D341Med (cell line): ENCODE measurements at places on chromosomes 7 and 10.

DNA sequence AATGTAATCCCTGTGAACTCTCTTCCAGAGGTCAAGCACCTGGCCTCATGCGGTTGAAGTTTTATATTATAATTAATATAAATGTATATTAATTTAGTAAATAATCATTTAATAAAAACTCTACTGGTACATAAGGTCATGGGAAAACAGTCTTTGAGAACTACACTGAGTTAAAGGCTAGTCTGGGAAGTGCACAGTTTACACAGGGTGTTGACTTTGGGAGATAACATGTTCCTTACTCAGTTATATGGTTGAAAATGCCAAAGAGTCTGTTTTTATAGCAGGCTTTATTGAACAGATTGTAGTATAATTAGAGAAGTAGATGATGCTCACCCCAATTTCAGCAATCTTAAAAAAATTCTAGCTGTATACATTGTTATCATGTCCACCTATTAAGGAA, 735.9 kb downstream of the GATA3 start:
- no peak for DNase-seq

DNA sequence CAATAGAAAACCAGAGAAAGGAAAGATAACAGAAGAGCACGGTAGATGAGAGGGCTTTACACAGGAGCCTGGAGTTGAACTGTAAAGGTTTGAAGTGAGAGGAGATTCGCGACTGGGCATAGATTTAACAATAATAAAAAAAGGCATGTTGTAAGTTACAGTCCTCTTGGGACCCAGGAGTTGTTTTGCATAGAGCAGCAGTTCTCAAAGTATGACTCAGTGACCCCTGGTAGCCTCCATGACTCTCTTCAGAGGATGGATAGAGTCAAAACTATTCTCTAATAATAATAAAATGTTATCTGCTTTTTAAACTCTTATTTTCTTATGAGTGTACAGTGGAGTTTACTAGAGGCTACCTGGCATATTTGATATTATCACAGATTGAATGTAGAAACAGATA, 262.3 kb downstream of the SORCS3 start:
- DNase-seq = no peak

DNA sequence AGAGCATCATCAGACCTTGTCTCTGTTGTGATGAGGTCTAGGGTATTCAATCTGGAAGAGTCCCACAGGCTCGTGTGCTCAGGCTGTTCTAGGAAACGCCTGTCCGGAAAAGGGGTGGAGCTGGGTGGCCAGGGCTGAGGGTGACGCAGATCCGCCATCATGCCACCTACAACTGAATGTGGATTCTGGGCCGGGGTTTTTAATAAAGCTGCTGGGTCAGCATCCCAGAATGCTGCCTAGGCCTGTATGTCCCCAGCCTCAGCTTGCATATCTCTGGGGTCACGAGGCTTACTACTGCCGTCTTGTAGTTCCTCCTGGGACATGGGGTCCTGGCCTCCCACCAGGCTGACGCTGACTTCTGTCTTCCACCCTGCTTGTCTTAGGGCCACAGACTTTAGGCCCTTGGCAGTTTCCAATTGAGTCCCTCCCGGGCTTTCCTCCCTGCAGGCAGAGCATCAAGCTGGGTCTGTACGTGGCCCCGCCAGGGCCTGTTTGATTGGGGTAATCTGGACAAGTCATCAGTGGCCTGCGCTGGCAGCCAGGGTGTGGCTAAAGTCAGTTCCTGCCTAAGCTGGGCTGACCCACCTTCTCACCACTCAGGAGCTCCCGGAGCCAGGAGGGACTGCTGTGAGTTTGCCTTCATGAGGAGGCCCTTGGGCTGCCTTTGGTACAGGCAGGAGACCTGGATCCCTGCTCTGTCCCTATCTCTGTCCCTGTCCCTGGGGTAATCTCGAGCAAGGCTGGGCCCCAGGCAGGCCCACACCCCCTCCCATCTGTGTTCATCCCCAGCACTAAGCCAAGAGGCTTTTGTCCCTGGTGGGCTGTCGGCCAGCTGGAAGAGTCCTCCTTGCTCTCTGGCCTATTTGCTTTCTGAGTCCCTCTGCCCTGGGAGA, 79.9 kb downstream of the ZMIZ1 start:
- DNase-seq = peak; percentile 55

DNA sequence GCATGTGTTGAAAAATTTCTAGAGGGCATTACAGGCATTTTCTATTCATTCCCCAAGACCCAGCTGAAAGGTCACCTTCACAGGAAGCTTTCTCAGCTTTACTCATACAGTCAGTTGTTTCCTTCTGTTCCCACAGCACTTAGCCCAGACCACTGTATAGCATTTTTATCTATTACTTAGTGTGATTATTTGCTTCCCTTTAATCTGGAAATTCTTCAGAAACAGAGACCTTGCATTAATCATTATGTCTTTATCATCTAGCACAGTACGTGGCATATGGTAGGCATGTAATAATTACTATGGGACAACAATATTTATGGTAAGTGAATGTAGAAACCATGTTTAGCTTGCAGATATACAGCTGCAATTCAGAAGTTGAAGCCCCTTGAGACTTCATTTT, 38.2 kb upstream of the CDK6 start:
- DNase-seq = no peak

DNA sequence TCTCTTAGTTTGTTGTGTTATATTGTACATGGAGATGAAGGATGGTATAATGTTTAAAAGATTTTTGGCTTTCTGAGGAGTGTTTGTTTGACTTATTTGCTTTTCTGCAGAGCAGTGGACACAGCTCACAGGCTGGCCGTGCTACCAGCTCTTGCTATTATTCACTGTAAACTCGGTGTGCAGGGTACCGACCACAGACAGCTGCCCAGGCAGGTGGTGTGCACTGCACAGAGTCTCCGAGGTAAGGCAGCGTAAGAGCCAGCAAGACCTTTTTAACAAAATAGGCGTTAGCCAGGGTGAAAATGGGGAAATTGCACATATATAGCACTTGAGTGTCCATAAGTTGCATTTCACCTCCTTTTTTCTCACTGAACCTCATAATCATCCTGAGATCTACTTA, 438.0 kb downstream of the CNTNAP2 start:
- no peak for DNase-seq

DNA sequence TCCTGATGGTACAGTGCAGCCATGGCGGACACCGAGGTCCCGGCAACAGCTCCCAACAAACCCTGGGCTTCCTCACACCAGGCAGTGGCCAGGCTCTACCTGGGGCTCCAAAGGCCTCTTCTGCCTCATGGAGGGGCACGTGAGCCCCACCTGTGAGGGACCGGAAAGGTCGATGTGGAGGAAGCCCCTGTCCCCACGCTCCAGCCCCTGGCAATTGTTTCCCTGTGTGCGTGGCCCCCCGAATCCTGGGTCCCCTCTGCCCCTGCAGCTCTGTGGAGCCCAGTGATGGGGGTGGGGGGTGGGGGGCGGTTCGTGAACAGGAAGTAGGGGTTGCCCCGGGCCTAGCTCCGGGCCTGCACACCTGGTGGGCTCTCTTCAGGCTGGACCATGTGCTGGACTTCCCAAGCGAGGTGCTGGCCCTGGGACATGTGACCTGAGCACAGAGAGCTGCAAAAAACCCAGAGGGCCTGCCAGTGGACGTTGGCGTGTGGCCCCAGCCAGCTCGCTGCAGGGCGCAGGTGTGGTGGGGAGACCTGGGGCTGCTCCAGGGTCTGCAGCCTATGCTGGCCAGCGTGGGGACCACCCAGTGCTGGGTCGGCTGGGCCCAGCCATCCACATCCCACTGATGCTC, 72.6 kb downstream of the INPP5A start:
- DNase-seq = no peak

DNA sequence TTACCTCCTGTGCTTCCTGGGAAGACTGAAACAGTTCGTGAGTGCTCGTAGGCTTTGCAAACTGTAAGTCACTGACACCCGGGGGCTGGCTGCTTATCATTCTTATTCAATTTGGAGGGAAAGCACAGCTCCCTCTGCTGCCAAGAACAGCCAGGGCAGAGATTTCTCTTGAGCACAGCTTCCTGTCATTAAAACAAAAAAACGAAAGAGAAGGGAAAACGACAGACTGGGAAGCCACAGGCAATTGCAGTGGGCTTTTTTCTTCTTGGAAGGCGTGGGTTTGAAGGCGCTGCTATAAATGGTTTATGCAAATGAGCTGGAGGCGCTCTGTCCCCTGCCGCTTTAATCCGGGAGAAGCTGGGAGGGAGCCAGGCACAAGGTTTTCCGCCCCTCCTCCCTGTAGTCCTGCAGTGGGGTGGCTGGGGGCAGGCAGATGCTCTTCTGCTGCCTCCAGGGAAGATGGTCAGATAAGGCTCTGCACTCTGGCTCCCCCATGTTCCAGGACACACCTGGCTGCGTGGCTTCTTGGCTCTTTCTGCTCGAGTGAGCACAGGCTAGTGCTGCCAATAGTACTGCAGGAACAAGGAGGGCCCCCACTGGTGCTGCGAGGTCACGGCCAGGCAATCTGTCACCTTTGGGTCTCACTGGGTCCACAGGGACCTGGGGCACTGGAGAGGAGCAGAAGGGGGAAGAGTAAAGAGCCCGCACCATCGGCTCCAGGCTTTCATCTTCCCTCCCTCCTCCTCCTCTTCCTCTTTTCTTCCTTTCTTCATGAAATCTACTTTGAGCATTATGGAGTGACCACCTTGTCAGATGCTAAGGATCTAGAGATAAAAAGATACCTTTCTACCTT, 49.5 kb downstream of the NEURL1 start:
- peak; percentile 65 for DNase-seq

DNA sequence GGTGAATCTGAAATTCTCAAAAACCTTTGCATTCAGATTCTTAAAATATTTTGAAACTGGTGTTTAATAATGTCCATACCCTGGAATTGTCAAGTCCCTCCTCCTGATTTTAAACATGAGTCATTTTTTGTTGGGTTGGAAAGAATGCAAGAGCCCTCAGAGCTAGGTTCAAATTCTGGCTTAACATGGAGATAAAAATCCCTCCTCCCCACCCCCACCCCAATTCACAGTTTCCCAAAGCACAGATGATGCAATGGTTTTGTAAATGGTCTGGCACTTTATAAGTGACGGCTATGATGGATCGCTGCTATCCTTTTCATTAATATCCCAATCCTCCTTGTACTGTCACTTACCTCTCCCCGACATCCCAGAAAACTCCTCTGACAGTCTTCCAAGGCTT, 332.8 kb downstream of the PLXNA4 start:
- DNase-seq = no peak

DNA sequence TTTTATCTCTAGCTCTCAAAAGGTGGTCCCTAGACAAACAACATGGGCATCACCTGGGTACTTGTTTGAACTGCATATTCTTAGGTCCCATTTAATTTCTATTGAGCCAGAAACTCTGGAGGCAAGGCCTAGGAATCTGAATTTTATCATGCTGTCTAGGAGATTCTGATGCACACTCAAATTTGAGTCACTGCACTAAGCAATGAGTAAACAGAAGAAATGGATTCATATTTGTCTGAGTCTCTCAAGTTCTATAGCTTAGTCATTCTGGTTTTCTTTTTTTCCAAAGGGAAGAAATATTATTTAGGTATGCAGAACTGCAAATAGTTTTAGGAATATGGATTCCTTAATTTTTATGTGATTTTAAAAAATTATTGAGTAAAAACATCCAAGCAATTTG, 185.5 kb downstream of the SEMA3A start:
- no peak for DNase-seq

GRCh38 chr7:1022801-1023465, 21.4 kb upstream of the GPR146 start:
- no peak for DNase-seq

DNA sequence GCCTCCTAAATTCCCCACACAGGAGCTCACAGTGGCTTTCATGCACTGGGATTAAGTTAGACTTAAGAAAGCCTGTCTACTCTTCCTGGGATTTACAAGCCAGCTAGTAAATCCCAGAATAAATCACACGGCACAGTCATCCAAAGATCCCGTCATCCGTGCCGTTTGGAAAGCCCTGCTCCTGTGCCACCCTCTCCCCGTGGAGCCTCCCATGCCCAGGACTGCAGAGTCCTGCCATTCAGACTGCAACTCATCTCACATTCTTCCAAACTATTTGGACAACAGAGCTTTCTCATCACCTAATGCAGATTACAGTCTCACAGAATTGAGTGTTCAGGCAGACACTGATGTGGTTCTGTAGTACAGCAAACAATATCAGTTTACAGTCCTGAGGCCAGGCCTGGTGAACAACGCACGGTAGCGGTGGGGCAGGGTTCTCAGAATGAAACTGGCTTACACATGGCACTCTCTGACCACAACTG, 166.5 kb downstream of the EGFR start:
- no peak for DNase-seq

DNA sequence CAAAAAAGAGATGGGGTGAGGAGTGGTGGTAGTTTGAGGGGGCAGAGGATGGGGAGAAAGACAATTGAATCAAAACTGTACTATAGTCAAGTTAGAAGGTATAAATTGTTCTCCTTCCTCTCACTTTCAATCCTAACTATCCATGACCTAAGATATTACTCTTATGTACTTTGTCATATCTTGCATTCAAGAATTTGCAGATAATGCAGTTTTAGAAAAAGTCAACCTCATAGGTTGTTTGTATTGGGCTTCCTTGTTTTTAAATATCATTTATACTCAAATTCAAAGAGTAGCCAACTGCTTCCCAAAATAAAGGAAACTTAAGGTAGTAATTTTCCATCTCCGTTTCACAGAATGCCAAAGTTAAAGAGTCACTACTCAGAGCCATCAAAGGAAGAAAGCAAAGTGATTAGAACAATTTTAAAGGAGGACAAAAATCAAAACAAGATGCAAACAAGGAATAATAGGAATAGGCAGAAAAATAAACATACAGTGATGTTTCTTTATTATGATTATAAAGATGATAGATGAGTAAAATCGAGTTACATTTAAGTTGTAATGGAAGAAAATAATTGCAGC, 32.7 kb downstream of the MET start:
- DNase-seq = no peak

- DNase-seq = no peak
Observed at GRCh38 chr7:10507032-10507431, 466.6 kb upstream of the PHF14 start.

GRCh38 chr7:105487579-105488571, 34.2 kb downstream of the PUS7 start:
- DNase-seq = no peak

DNA sequence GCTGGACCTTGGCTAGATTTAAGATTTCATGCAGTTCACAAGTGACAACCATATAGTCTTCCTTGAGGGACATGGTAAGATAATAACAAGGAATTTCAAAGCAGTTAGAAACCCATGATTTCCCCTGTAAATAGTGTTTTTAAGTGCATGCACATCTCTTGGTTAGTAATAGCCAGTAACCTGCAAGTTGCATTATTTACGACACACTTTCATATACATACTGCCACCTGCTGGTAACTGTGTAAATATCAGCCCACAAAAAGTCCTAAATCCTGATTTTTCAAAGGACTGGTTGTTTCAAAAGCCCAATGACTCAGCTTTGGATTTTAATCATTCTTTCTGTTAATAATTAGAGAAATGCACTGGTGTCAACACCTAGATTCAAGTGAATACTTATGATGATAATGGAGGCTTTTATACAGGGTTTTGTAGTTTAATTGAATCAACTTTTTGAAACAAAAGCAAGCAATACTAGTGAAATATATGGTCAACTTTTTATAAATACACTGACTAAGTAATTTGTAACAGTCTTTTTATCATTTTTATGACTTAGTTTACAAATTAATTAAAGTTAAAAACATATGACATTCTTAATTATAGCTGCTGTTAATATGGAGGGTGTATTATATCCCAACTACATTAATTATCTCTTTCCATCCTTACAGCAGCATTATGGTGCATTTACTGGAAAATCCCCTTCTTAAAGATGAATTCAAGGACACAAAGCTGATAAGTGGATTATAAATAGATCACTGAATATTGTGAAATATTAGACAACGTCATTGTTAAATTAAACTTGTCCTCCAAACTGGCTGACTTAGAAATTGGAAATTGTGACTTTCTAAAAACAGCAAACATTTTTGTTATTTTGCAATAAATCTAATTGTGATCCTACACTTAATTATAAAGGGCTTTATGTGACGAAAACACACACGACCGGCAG, 367.7 kb upstream of the SEMA3D start:
- peak; percentile 41 for DNase-seq
